ENCODE measurements at places on chromosomes 5 and 9.

GRCh38 chr9:122806661-122807060, 6.7 kb downstream of the OR1K1 start:
- DNase-seq = no peak

- DNase-seq = no peak
These were observed 67.2 kb upstream of the FUBP3 start for GRCh38 chr9:130512199-130512598.

- no peak for DNase-seq
These were observed 233.1 kb upstream of the GAS1 start for GRCh38 chr9:87180361-87180760.

GRCh38 chr9:27282269-27282668, 14.7 kb downstream of the EQTN start:
- DNase-seq = no peak

- no peak for DNase-seq
These were observed 144.2 kb upstream of the RAI14 start for GRCh38 chr5:34511915-34512314.

DNA sequence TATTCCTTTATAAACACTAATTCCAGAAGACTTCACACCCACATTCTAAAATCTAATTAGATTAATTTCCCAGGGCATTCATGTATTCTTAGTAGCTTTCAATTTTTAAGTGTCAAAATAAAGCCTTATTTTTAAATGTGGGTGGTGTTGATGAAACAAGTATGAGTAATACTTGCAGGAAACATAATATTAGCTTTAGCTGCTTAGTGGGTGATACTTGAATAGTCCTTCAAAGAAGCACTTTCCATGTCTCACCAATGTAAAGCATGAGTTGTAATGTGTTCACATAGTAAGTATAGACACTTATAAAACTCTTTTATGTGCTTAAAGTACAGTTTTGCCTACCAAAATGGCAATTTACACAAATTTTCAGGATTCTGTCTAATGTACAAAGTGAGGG, 6.9 kb downstream of the FNBP1 start:
- no peak for DNase-seq

GRCh38 chr5:178287791-178288105, 55.1 kb upstream of the PHYKPL start:
- DNase-seq = no peak

- no peak for DNase-seq
These were observed 45.7 kb downstream of the DUSP1 start for GRCh38 chr5:172725273-172725672.

DNA sequence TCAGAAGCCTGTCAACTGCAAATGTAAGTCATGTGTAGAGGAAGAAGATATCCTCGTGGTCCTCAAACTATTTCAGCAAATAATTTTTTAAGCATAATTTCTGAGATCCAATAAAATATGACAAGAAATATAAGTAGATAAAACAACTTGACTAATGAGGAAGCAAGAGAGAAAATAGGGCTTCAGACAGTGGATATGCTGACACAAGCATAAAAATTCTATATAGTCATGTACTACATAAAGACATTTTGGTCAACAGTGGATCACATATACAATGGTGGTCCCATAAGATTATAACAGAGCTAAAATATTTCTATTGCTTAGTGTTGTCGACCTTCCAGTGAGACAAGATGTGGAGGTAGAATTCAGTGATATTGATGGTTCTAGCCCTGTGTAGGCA, 42.2 kb upstream of the IZUMO3 start:
- DNase-seq = no peak

DNA sequence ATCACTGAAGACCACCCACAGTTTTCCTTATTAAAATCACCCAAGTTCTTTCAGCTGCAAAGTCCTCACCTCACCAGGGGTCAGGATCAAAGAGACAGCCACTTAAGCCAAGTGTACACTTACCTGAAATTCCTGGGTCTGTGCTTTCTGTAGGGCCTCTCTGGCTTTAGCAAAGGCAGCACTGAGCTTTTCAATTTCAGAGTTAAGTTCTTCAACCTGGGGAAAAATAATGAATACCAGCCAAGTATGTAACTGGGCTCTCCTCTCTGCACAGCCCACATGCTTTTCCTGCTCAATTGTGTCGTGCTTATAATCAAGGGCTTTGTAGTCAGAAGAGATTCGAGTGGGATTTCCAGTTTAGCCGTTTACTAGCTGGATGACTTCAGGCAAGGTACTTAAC, 55.1 kb downstream of the CDK5RAP2 start:
- DNase-seq = no peak

- DNase-seq = no peak
These were observed 385.6 kb downstream of the MLLT3 start for GRCh38 chr9:20236676-20237075.

DNA sequence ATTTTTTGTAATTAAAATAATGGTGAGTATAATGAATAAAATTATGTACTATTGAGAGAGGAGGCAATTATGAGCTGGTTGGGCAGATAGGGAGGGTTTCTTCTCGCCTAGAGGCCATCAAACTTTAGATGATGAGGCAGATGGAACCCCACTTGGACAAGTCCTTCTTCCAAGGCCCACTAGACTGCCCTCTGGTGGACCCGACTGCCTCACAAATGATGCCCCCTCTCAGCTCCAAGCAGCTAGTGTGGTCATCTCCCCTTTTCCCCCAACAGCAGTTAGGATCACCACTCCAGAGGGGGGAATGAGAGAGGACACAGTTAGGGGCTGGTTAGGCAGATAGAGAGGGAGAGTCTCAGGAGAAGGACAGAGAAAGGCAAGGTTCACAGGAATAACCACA, 348.0 kb upstream of the CDH18 start:
- no peak for DNase-seq

- no peak for DNase-seq
These were observed 98.3 kb downstream of the UGCG start for GRCh38 chr9:111994831-111995458.

GRCh38 chr5:81265101-81265500, 32.0 kb downstream of the CKMT2 start:
- no peak for DNase-seq

DNA sequence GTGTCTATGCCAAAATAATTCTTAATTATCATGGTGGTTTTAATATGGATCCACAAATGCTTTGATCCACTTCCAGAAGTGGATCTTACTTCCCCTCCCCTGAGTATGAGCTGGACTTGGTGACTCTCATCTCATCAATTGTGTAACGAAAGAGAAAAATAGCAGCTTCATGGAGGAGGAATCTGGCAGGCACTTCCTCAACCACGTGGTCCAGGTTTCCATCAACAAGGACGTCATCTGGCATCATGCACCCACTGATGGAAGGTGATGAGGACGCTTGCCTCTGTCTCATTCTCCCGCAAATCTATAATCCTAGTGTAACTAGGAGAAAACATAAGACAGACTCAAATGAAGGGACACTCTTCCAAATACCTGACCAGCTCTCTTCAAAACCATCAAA, 54.6 kb upstream of the S1PR3 start:
- no peak for DNase-seq

- DNase-seq = no peak
These were observed 37.1 kb upstream of the OLFM1 start for GRCh38 chr9:135050072-135050990.

- no peak for DNase-seq
These were observed 4.7 kb downstream of the SKP2 start for GRCh38 chr5:36156619-36157018.

DNA sequence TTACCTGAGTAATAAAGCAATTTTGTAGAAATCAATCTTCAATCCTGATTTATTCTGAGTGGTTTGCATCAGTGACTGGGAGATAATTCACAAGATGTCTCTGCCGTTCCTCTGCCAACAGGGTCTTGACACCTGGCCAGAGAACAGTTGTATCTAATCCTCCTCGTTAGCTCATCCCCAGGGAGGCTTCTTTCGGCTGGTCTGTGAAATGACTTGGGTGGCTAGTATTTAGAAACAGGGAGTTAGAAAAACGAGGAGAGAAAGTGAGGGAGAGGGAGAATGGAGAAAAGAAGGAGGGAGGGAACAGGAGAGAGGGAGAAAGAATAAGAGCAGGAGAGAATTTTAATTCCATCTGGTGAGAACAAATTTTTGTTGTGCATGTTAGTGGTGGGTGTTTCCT, 600.2 kb upstream of the TLE4 start:
- no peak for DNase-seq

GRCh38 chr9:80954521-80954920, 734.8 kb downstream of the TLE1 start:
- no peak for DNase-seq

GRCh38 chr9:29793970-29794369, 2220.7 kb upstream of the C9orf72 start:
- DNase-seq = no peak

DNA sequence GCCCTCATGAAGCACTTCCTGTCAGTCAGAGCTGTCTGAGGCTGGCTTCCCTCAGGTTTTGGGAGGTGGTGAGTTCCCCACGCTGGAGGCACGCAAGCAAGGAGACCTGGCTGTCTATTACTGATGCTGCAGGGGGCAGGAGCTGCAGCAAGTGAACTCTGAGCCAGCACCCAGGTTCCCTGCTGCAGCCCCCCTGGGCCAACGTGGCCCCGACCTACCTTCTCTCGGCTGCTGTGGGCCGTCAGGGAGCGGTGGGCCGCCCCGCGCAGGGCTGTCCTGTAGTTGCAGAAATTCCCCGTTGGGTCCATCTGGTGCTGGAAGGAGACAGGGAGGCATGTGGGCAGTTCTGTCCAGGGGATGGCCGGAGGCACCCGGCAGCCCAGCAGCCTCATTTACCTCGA, 46.8 kb upstream of the RNF130 start:
- no peak for DNase-seq

DNA sequence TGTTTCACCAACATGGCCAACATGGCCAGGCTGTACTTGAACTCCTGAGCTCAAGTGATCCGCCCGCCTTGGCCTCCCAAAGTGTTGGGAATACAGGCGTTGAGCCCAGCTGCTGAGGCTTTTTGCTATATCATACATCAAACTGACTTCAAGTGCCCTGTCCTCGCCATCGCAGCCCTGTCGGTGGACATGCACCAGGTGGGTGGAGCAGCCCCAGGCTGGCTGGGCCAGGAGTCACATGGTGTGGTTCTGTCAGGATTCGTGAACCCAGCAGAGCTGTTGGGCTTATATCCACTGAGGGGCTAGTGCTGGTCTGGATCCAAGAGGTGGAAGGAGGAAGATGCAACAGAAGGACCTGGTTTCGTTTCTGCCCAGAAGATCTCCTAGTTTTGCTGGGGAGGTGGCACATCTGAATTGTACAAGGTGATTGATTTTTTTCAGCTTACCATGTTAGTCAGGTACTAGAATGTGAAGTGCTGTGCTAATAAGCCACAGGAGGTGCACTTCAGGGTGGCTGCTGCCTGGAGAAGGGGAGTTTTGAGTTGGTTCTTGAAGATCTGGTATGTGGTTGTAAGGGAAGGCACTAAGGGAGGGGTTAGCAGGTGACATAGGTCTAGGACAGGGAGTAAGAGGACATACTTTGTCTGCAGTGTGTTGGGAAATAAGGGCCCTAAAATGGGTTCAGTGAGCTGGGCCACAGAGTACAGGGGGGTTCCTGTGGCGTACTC, 16.1 kb downstream of the PCBD2 start:
- no peak for DNase-seq

DNA sequence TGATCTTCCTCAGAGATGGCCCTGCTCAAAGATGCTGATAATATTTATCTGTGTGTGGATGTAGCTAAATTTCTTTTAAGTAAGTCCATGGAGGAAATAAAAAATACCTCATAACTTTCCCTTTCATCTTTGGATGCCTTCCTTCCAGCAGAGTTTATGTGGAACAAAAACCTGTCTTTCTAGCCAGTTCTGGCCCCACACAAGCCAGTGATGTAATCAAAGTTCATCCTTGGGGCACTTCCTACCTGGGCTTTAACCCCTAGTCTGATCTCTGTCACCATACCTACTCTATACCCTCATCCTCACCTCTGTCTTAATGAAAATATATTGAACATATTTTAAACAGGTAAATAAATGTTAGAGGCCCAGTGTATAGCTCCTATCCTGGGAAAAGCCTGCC, 39.8 kb upstream of the RASGRF2 start:
- DNase-seq = no peak

DNA sequence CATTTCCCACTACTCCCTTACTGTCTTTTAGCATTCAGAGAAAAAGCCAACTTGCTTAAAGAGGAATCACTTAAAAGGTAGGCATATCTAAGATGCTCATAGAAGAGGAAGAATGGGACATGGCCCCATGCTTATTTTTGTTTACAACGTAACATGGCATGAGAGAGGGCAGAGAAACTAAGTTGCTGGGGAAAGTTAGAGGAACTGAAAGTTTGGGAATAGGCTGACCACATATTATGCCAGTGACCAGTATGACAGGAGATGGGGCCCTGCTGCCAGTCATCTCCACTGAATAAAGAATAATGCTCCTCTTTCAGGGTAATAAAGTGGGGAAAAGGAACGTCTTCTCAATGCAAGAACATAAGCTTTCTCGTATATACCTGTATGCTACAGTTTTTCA, 1.9 kb downstream of the PLPP6 start:
- DNase-seq = no peak

DNA sequence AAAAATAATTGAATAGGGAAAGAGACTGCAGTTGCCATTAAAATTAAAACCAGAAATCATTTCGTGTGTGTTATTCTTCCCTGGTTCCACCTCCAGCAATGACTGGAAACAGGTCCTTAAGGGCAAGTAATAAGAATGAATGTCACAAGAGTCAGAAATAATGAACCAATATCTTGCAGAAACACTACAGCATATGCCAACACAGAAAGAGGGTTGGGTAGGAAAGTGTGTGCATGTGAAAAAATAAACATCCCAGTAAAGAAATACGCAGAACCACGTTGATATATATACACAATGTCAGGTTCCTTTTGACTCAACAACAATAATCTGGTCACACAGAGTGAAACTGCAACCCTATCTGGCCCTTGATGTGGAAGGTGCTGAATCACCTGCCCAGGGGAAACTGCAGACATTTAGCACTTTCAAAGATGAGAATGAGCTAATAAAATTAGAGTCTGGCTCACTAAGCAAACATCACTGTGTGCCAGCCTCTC, 15.0 kb downstream of the HMHB1 start:
- DNase-seq = no peak

- no peak for DNase-seq
These were observed 345.6 kb downstream of the PRELID2 start for GRCh38 chr5:145489516-145489915.

- DNase-seq = no peak
These were observed 120.3 kb downstream of the SYK start for GRCh38 chr9:90921969-90922368.

GRCh38 chr5:157893611-157894010, 34.7 kb upstream of the CLINT1 start:
- DNase-seq = no peak

DNA sequence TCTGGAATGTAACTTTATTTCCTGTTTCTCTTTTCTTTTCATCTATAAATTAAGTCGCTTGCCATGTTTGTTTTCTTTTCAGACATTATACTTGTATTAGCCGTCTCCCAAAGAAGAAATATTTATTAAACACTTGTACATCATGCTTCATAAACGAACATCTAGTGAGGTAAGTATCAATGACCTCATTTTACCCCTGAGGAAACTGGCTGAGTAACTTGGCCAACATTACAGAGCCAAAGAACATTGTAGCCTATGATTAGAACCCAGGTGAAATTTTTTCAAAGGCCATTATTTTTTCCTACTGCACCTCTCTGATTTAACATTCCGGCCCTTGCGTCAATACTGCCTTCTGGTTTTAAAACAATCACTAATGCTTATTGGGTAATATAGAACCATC, 4.2 kb downstream of the FREM1 start:
- no peak for DNase-seq
